B cell (primary cell): ENCODE measurements at places on chromosomes 6 and 20. TPM values are rescaled to one million over a fixed set of nuclear protein-coding genes. Genes with fewer than 3 reads are reported as not detected.

Gene KCNG1
- polyA plus RNA-seq: 56.1 and 57.7 TPM in 2 replicates

Gene BMP6
- 0.43 and 0.78 TPM in 2 replicates for polyA plus RNA-seq

Gene WFDC10B
- 0.30 TPM in 1 of 2 replicates, not detected in the other for polyA plus RNA-seq

Gene PRSS16
- 0.78 and 1.3 TPM in 2 replicates for polyA plus RNA-seq

Gene CASS4
- 0.17 and 0.45 TPM in 2 replicates for polyA plus RNA-seq

Gene ENPP3
- polyA plus RNA-seq: 0.18 and 0.27 TPM in 2 replicates

Gene NKX2-4
- polyA plus RNA-seq: not detected in 2 replicates

Gene SLC22A16
- not detected in 2 replicates for polyA plus RNA-seq

Gene LY6G6F
- 0.32 TPM in 1 of 2 replicates, not detected in the other for polyA plus RNA-seq

Gene C6orf58
- polyA plus RNA-seq: not detected in 2 replicates

Gene ZBP1
- 69.2 and 96.2 TPM in 2 replicates for polyA plus RNA-seq

Gene TFAP2A
- polyA plus RNA-seq: not detected in 2 replicates

Gene OR2H1
- not detected in 2 replicates for polyA plus RNA-seq

Gene GSTA2
- polyA plus RNA-seq: not detected in 2 replicates

Gene IL17A
- not detected in 2 replicates for polyA plus RNA-seq

Gene MKKS
- 3.2 and 6.0 TPM in 2 replicates for polyA plus RNA-seq

Gene GRIK2
- not detected in 2 replicates for polyA plus RNA-seq

Gene NKAIN4
- polyA plus RNA-seq: not detected in 2 replicates

Gene RIPOR2
- polyA plus RNA-seq: 300 and 324 TPM in 2 replicates

Gene POPDC3
- polyA plus RNA-seq: not detected in 2 replicates

Gene MLIP
- not detected in 2 replicates for polyA plus RNA-seq

Gene LGSN
- polyA plus RNA-seq: 0.17 TPM in 1 of 2 replicates, not detected in the other

Gene C20orf141
- not detected in 2 replicates for polyA plus RNA-seq

Gene KHDRBS2
- 8.9 and 12.2 TPM in 2 replicates for polyA plus RNA-seq

Gene ADAM33
- polyA plus RNA-seq: not detected in 2 replicates

Gene UST
- 7.0 and 7.3 TPM in 2 replicates for polyA plus RNA-seq

Gene ULBP1
- 0.04 and 0.48 TPM in 2 replicates for polyA plus RNA-seq

Gene KCTD20
- 19.5 and 23.2 TPM in 2 replicates for polyA plus RNA-seq

Gene SUPT3H
- 5.5 and 6.5 TPM in 2 replicates for polyA plus RNA-seq

Gene TMC2
- not detected in 2 replicates for polyA plus RNA-seq

Gene AHI1
- 4.7 and 8.3 TPM in 2 replicates for polyA plus RNA-seq

Gene ROS1
- polyA plus RNA-seq: not detected in 2 replicates

Gene DOK5
- polyA plus RNA-seq: not detected in 2 replicates

Gene GPLD1
- 1.6 and 1.9 TPM in 2 replicates for polyA plus RNA-seq

Gene EPB41L1
- 0.12 TPM in 1 of 2 replicates, not detected in the other for polyA plus RNA-seq

Gene COL12A1
- polyA plus RNA-seq: not detected in 2 replicates

Gene PPP1R16B
- 54.5 and 58.8 TPM in 2 replicates for polyA plus RNA-seq

Gene FILIP1
- not detected in 2 replicates for polyA plus RNA-seq

Gene TP53INP2
- 14.7 and 39.6 TPM in 2 replicates for polyA plus RNA-seq

Gene TINAG
- not detected in 2 replicates for polyA plus RNA-seq

Gene CTCFL
- polyA plus RNA-seq: not detected in 2 replicates

Gene RAET1G
- not detected in 2 replicates for polyA plus RNA-seq
